Glomerular endothelial cell (primary cell): ENCODE measurements at places on chromosomes 12 and 14.

GRCh38 chr12:4323396-4323795, 2.4 kb downstream of the TIGAR start:
- DNase-seq = no peak

GRCh38 chr12:103503546-103504480, 8.0 kb upstream of the C12orf42 start:
- DNase-seq = no peak

- DNase-seq = no peak
Measured at GRCh38 chr14:74911221-74911620, 11.8 kb downstream of the RPS6KL1 start.

GRCh38 chr14:49953196-49953595, 60.3 kb downstream of the ARF6 start:
- no peak for DNase-seq

DNA sequence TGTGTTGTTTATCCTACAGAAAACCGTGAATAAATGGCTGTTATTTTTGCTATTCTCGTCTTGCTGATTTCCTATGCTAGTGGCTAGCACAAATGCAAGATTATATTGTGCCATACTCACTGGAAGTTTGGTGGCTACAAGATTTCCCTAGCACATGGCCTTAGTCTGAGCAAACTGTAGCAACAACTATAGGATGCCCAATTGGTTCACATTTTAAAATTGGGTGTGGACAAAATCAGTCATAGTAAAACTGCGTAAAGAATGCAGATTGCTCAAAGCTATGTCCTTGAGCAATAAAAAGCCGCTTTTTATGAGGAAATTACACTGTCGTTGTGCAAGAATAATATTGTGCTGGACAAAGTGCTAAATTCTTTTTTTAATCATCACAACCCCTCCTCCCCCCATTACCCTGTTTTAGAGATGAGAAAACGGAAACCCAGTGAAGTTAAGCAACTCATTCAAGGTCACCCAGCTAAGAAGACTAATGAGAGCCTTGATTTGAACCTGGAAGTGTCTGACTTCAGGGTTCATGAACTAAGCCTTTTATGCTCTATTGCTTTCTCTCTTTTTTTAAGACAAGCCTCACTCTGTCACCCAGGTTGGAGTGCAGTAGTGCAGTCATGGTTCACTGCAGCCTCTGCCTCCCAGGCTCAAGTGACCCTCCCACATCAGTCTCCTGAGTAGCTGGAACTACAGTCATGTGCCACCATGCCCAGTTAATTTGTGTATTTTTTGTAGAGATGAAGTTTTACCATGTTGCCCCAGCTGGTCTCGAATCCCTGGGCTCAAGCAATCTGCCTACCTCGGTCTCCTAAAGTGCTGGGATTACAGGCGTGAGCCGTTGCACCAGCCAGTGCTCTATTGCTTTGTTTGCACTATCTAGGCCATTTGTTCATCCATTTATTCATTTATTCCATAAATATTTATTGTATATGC, 73.6 kb downstream of the SRGAP1 start:
- DNase-seq = peak; percentile 72

DNA sequence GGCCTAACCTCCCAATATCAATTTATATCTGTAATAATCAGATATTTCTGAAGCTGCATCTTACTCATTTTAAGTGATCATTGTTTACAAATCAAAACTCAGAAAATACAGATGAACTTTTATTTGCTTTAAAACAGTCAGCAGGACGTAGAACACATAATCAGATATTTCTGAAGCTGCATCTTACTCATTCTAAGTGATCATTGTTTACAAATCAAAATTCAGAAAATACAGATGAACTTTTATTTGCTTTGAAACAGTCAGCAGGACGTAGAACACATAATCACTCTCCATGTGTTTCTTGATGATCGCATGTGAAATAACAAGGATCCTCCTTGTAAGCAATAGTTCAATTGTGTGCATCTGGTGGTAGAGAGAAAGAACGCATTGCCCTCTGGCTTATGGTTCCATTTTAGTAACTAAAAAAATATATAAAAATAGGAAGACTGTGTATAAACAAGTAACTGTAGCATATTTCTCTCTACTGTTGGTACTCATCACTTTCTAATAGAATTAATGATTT, 15.0 kb upstream of the TMTC2 start:
- DNase-seq = no peak

GRCh38 chr12:30613119-30613830, 82.4 kb downstream of the IPO8 start:
- DNase-seq = peak; percentile 37

- DNase-seq = no peak
Measured at GRCh38 chr12:21806255-21806654, 31.7 kb upstream of the KCNJ8 start.

DNA sequence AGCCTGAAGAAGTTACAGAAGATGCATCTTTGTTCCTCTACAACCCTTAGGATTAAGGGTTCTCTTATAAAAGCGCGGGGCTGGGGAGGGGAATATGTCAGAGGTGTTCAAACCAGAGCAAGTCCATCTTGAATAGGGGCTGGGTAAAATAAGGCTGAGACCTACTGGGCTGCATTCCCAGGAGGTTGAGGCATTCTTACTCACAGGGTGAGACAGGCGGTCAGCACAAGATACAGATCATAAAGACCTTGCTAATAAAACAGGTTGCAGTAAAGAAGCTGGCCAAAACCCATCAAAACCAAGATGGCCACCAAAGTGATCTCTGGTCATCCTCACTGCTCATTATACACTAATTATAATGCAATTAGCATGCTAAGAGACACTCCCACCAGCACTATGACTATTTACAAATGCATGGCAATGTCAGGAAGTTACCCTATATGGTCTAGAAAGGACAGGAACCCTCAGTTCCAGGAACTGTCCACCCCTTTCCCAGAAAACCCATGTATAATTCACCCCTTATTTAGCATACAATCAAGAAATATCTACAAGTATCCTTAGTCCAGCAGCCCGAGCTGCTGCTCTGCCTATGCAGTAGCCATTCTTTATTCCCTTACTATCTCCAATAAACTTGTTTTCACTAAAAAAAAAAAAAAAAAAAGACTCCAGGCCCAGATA, 108.1 kb upstream of the FOXN3 start:
- no peak for DNase-seq

- no peak for DNase-seq
Measured at GRCh38 chr12:128583453-128583852, 240.3 kb downstream of the SLC15A4 start.

DNA sequence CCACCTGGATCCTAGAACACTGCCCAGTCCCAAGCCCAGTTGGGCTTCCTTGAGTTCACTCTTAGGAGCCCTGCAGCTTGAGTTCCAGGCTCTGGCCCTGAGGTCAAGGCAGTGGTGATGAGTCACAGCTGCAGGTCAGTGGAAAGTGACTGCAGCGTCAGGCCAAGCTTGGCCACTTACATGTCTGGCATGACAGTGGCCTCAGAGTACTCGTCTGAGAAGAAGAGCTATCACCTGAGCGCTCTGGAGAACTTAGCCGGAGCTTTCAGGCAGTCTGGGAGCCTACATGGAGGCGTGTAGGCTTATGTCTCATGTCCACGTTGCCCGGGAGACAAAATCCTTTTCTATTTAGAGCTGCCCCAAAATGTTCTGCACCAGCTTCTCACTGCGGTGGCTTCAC, 75.6 kb downstream of the ARL6IP4 start:
- DNase-seq = no peak

DNA sequence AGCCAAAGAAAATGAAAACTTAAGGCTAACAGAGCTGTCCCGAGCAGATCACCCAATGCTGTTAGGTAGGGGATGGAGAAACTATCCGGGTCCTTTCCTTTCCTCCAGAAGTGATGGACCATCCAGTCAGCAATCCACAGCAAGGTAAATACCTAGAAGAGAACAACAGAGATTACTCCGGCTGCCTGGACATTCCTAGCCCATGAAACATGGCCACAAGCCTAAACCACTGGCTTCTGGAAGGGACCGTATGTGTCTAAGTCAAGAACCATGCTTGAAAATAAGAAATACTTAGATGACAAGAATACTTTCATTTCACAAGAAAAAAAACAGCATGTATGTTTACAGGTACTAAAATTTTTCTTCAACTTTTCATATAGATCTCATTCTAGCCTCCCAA, 152.9 kb downstream of the SLC41A2 start:
- no peak for DNase-seq

DNA sequence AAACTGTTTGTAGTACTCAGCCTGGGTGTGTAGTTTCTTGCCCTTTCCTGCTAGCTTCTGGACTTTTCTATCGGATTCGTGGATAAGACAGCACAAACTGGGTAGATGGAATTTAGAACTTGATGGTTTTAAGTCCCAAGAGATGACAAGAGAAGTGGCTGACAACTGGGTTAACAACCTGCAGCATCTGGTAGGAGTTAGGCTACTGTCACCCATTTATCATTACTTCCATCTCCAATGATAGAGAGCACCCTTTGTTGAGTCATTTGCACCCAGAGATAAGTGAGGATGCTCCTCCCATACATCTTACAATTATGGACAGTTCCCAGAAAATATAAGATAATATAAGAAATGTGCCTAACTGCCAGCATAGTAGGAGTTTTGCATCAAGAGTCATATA, 50.2 kb upstream of the FLRT2 start:
- no peak for DNase-seq

DNA sequence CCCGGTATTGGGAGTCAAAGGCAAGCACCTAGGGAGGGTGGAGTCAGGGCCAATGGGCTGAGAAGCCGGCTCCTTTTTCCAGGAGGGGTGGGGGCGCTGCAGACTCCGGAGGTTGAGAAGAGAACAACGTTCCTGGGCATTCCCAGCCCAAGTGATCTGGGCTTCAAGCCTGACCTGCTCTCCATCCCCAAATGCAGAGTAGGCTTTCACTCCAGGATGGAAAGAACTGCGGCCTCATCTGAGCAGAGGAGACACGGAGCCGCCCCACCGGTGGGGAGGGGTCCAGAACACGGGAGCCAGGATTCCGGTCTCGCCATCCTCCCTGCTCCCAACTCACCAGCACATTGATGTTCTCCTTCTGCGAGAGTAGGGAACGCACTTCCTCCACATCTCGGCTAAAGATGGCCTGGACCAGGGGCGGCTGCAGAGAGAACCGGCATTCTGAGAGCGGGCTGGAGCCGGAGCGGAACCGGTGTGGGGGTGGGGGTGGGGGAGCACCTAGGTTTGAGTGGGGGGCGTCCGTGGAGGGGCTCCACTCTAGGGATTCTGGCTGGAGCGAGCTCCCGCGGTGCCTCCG, 605 bp downstream of the ANKRD52 start:
- DNase-seq = no peak

DNA sequence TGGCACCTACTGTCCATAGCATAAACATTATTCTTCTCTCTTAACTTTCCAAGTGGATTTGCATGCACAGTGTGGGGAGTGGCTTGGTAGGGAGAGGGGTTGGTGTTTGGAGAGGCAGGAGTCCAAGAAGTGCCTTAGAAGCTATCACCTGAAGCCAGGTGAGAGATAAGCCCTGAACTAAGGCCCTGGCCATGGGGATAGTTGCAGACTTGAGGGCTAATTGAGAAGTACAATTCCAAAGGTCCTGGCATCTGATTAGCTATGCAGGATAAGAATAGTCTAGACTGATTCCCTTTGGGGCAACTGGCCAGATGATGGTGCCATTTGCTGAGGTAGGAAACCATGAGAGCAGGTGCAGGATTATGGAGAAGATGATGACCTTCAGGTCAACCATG, 2.0 kb upstream of the PCK2 start:
- DNase-seq = no peak

- no peak for DNase-seq
Measured at GRCh38 chr12:24608637-24609285, 340.1 kb downstream of the BCAT1 start.

- DNase-seq = no peak
Measured at GRCh38 chr14:68285421-68286179, 466.0 kb downstream of the RAD51B start.
